ENCODE measurements at places on chromosomes 4 and X.

- no peak for DNase-seq
Observed at GRCh38 chrX:42770566-42770965, 7.4 kb downstream of the PPP1R2C start.

DNA sequence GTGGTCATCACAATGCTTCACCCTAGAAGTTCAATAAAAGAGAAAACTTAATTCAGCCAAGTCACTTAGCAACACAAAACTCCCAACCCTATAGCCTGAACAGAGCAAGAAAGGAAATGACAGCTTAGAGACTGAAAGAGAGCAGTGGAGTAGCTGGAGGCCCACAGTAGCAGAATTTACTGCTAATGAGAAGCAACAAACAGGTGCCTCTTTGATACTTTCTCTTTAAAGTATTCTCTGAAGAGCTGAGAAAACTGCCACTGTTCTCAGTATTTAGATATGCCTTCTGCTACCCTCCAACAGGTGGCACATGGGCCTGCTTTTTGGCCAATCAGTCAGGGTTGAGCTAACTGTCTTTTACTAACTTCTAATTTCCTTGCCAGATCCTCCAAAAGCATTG lies 240.0 kb downstream of the GPC3 start:
- DNase-seq: no peak

DNA sequence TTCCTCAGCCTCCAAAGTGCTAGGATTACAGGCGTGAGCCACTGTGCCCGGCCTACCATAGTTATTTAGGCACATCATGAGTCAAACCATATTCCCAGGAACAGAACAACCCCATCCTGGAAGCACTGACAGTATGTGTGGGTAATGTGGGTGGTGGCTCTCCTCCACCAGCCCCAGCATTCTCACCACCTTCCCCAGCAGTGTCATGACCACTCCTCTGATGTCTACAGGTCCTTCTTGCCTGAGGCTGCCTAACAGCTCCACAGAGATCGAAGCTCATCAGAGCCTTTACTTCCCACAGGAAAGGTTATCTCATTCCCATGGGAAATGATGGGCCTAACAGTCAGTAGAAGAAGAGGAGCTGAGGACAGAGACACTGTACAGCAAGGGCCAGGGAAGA lies 129.5 kb upstream of the GPC4 start:
- no peak for DNase-seq

- DNase-seq: no peak
Observed at GRCh38 chr4:84944947-84945346, 21.5 kb downstream of the WDFY3 start.

GRCh38 chr4:115233600-115233999 lies 120.2 kb upstream of the NDST4 start:
- no peak for DNase-seq

All from stimulated activated CD4-positive, alpha-beta T cell treated with anti-CD3 and anti-CD28 coated beads, TNF-alpha, amount 100 ng/mL, for 24 hours (primary cell).